Progenitor cell of endocrine pancreas (in vitro differentiated cells): ENCODE measurements at places on chromosomes 1 and 21.

- DNase-seq, result no peak
Measured at GRCh38 chr21:23951251-23951650, 1656.0 kb downstream of the MRPL39 start.

GRCh38 chr1:199405634-199406196, 621.8 kb upstream of the NR5A2 start:
- DNase-seq, result no peak

DNA sequence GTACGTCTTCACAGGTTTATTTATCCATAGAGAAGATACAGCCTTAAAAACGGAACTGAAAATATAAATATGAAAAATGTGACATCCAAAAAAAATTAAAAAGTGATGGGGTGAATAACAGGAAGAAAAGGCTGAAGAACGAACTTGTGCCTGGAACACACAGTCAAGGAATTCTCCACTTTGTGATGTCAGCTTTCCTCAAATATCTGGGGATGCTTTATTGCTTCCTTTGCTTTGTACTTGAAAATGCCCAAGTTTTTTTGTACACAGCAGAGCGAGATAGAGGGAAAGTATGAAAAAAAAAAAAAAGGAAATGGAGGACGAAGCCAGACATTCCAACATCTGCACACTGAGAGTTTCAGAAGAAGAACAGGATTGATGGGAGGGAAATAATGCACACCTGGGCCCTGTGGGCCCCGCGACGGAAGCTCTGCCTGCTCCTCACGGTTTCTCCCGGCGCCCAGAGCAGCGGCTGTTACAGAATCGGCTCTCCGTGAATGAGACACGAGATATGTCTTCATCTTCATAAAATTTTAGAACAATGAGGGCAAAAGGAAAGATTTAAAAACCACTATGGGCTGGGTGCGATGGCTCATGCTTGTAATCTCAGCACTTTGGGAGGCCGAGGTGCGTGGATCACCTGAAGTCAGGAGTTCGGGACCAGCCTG, 10.0 kb upstream of the LRRC3 start:
- no peak for DNase-seq

DNA sequence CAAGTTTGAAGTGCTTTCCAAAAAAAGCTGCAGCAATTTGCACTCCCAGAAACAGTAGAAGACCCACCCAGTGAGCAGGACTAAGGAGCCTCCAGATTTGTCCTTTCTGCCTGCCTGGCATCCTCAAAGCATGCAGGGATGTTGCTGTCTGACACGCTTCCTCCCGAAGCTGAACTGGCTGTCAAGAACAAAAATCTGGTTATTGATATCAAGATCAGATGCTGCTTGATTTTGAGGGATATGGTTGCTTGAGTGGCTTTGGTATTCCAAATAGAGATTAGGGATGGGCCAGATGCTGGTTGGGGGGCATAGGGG, 143.3 kb downstream of the MRPS6 start:
- no peak for DNase-seq

GRCh38 chr1:58594546-58594945, 17.5 kb upstream of the TACSTD2 start:
- DNase-seq, result no peak

DNA sequence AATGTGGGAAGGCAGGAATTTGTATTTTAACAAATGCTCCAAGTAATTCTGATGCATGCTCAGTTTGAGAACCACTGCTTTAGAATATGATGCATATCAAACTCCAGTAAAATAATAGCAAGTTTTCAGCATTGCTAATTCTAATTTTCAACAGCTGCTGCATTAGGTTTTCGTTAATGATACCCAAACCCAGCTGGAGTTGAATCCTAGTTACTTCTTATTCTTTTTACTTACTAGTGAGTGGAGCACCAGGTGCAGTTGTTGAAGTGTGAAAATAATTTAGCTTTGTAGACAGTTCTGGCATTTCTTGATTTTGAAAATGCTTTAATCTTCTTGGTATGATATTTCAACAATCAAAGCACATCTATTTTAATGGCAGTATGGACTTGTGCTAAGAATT, 138.5 kb downstream of the HS2ST1 start:
- no peak for DNase-seq

DNA sequence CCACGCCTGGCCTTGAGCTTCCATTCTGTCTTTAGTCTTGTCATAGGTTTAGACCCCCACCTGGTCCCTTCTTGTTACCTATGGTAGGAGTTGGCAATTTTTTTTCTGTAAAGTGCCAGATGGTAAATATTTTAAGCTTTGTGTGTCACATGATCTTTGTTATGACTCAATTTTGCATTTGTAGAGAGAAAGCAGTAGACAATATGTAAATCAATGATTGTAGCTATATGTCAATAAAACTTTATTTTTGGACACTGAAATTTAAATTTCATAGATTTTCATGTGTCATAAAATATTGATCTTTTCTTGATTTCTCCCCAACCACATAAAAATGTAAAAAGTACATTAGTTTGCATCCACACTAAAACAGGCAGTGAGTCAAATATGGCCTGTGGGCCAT, 8.0 kb downstream of the MKNK1 start:
- no peak for DNase-seq

- no peak for DNase-seq
Measured at GRCh38 chr1:202286622-202287097, 55.1 kb downstream of the UBE2T start.

- DNase-seq, result no peak
Measured at GRCh38 chr1:5997316-5997715, 5.1 kb upstream of the NPHP4 start.

GRCh38 chr1:228155596-228156514, 6.1 kb downstream of the GJC2 start:
- no peak for DNase-seq

GRCh38 chr1:51509773-51510172, 9.3 kb downstream of the EPS15 start:
- DNase-seq, result no peak

DNA sequence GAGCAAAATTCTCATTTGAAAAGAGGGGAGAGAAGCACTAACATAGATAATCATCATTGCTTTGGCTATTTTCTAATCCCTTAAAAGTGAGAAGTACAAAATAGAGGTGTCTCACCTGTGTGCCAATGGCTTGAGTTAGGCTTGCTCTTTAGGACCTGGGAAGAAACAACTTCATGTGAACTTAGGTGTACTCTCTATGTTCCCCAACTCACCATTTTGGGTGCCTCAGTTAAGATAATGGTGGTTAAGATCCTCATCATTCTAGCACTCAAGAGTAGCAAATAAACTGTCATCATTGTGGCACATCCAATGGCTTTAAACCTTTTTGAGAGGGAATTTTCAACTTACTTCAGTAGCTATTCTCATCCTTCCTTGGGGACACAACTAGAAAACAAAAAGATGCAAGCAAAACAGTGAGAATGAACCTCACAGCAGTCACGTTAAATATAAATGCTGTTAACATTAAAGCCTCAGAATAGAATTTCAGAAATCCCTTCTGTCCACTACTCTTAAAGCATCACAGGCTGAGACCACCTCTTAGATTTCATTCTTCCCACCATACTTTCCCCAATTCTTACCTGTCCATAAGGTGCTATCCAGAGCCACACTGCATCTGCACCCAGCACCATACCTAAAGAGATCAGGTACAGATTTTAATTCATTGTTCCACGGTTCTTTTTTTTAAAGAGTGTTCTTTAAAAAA, 1.2 kb downstream of the GAS5 start:
- no peak for DNase-seq

DNA sequence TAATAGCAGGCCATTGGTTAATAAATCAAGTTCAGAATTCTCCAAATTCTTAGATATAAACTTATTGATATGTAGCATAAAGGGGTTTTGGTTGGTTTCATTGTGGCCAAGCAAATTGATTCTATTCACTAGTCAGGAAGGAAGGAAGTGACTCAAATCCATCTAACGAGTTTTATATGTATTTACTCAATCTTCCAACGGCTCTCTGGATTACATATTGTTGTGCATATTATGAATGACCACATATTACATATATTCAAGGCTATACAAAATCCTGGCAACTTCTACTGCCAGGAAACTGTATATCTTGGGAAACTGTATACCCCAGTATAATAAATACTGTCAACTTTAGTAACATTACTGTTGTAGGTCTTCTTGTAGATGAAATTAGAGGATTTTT, 20.1 kb upstream of the PDE4B start:
- no peak for DNase-seq

- no peak for DNase-seq
Measured at GRCh38 chr1:214010197-214010573, 22.4 kb downstream of the PROX1 start.

- no peak for DNase-seq
Measured at GRCh38 chr1:234402939-234403338, 29.7 kb downstream of the COA6 start.

DNA sequence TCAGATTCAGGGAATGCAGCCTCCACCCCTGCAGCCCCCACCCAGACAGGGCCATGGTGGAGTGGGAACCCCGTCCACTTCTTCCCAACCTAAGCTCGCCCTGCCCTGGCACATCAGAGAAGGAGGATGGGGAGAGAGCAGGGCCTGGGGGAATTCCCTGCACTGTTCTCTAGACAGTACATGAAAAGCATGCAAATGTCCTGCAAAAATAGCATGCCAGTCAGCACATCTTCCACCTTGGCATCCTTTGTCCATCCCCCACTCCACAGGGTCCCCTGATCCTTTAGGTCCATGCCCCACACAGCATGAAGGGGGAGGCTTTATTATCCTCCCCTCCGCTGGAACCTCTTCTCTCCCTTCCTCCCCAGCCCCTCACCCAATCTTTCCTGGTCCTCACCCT, 35.0 kb upstream of the RD3 start:
- no peak for DNase-seq

DNA sequence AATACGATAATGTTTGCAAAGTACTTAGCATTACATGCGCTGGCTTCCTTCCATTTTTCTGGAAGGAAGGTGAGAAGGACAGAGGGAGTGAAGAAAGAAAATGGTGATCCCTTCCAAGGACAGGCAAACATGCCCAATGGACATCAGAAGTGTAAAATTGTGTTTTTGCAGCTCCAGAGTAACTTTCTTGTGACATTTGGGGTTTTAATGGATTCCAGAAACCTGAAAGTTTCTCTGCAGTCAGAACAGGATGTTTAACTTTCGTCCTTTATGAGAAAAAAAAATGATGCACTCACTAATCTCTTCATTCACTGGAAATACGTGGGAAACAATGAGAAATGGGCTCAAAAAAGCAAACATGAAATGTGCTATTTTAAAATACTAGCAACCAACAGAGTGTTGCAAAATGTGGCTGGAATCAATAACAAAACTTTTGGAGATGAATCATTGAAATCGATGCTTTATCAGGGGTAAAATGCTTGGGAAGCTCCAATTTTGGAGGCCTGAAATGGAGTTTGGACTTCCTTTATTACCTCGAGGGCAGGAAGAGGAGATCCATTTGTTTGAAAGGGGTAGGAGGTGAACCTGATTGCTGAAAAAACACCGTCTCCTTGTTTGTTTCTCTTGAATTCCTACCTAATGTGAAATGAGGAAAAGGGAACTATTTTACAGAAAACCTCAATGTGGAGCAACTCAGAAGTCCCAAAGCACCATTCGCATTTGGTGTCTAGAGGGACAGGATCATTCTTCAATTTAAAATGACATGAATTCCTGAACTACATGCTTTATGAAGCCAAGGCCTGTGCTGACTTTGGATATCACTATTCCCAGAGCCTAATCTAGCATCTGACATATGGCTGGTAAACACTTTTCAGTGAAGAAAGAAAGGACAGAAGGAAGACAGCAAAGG, 129.5 kb downstream of the TRABD2B start:
- DNase-seq, result no peak

DNA sequence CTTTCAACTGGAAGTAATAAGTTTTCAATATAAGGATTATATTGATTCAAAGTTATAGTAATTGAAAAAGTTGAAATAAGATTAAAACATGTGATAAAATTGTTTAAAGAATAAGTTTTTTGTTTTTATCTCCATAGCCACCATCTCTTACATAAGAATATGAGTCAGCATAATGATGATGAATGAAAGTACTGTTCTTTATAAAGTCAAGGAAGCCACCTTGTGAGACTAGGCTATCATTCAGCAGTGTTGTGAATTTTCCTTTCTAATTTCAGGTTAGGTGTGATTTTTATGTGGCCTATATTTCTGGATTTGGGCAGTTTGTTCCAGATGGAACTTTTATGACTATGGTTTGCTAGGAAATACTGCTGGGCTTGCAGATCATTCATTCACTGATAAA, 22.4 kb upstream of the ASB17 start:
- no peak for DNase-seq

DNA sequence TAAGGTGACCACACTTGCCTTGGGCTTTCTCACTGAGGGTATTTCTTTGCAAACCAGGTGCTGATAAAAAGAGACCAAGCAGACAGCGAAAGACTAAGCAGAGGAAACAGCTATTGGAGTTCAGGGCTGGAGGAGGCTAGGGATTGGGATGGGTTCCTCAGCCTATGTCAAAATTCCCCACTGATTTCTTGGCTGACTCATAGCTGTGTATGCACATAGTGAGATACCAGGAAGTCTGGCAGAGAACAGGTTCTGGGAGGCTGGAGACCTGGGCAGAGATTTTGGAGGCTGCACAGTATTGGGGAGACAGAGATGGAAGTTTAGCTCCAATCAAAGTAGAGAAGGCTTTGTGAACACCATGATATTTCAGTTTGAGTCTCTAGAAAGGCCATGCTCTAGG, 25.3 kb downstream of the YARS1 start:
- no peak for DNase-seq

- DNase-seq, result peak; percentile 15
Measured at GRCh38 chr1:165717918-165718515, 19.7 kb upstream of the ALDH9A1 start.

GRCh38 chr1:109969907-109970306, 14.7 kb upstream of the AHCYL1 start:
- no peak for DNase-seq

DNA sequence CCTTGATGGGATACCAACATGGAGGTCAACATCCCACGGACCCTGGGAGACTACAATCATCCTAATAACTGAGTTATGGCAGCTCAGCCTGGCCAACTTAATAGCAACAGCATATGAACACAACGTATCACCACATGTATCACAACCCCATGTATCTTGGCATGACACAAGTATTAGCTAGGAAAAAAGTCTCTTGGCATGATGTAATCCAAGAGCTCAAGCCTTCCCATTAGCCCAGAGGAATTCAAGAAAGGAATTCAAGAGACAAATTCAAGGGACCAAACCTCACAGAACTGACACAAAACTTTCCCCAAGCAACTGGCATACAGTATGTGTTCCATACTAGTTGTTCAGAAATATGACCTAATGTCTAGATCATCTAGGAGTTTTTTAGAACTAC, 100.9 kb upstream of the HMGB4 start:
- DNase-seq, result no peak

GRCh38 chr1:19514391-19514831, 29.1 kb upstream of the CAPZB start:
- DNase-seq, result no peak

DNA sequence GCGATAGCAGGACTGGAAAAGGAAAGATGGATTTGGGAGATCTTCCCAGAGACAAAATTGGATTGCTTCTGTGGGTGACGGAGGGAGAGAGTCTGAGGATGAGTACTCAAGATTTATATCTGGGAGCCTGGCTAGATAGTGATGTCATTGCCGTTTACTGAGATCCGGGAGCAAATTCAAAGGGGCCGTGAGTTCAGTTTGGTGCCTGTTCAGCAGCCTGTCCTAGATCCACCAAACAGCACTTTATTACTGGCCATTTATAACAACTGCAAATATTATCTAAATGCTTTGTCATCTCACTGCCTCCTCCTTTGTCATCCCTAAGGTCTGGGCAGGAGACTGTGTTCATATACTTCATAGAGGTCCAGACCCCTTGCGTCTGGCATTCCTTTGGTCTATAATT, 29.2 kb downstream of the MAPKAPK2 start:
- DNase-seq, result no peak
